CD4-positive, alpha-beta T cell (primary cell): ENCODE measurements at places on chromosomes 7 and 10.

- no peak for DNase-seq
These were observed 606 bp downstream of the PALD1 start for GRCh38 chr10:70479165-70479581.

DNA sequence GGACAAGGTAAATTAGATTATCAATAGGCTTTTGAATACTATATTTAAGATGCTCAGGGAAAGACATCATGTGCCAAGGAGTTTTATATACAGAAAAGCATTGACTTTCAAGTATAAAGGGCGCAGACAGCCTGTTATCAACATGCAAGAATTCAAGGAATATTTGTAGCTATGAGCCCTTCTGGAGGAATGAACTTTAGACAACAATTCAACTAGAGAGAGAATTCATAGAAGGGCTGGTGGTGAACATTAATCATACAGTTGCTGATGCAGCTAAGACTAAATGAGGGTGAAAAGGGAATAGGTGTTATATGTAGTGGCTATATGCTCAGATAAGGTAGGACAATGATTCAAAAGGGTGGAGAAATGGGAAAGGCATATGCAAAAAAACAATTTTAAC, 41.2 kb downstream of the AOAH start:
- DNase-seq = no peak

- no peak for DNase-seq
These were observed 704.3 kb downstream of the MAGI2 start for GRCh38 chr7:78749052-78749746.

- no peak for DNase-seq
These were observed 77.7 kb upstream of the GPR37 start for GRCh38 chr7:124843336-124843735.

GRCh38 chr10:124287791-124288190, 130.9 kb downstream of the OAT start:
- no peak for DNase-seq

DNA sequence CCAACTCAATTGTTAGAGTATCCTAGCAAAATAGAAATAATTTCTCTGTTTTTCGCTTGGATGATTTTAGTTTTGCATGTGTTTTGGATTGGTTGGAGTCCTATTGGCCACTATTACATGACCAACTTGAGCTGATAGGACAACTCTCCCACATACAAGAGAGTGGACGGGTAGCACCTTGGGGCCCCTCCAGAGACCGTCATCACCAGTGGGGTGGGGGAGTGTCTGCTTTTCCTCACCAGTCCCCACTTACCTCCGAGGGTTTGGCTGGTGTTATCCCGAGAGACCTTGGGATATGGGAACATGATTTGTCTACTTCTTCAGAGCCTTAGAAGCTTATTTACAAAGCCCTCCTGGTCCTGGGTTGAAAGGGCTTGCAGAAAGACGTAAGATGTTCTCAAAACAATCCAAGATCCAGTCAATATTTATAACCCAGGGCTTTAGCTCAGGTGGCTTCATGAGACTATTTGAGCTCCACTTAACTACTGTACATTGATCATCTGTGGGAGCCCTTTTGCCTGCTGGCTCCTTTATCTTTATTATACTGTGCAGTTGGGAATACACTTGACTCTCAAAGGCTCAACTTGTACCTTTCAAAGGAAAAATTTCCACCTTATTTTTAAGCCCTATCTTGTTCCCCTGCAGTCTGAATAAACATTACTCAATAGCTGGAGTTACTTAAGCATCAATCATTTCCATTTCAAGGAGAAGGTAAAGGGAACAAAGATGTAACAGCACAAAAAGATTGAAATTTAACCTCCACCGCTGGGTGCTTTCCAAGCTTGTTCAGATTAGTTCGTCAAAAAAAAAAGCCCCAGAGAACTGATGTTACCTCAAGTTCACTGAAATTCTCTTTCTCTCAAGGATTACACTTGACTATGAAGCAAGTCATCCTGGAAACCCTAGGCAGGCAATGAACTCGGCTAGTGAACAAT, 119.7 kb downstream of the WDR11 start:
- DNase-seq = no peak

DNA sequence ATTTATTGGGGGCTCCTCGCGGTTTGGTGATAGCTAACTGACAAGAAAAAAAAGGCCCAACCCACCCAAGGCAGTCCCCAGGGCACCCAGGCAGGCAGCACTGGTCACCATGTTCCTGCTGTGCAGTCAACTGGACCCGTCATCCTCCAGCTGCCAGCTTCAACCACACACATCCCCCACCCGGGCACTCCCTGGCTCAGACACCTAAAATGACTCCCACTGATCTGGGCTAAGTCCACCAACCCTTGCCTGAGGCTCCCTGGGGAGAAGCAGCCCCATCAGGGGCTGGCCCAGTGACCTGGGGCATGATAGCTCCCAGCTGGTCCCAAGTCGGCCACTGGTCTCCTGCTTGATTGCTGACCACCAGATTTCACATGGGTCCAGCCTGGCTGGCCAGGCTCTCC, 161.8 kb downstream of the NRF1 start:
- DNase-seq = no peak

DNA sequence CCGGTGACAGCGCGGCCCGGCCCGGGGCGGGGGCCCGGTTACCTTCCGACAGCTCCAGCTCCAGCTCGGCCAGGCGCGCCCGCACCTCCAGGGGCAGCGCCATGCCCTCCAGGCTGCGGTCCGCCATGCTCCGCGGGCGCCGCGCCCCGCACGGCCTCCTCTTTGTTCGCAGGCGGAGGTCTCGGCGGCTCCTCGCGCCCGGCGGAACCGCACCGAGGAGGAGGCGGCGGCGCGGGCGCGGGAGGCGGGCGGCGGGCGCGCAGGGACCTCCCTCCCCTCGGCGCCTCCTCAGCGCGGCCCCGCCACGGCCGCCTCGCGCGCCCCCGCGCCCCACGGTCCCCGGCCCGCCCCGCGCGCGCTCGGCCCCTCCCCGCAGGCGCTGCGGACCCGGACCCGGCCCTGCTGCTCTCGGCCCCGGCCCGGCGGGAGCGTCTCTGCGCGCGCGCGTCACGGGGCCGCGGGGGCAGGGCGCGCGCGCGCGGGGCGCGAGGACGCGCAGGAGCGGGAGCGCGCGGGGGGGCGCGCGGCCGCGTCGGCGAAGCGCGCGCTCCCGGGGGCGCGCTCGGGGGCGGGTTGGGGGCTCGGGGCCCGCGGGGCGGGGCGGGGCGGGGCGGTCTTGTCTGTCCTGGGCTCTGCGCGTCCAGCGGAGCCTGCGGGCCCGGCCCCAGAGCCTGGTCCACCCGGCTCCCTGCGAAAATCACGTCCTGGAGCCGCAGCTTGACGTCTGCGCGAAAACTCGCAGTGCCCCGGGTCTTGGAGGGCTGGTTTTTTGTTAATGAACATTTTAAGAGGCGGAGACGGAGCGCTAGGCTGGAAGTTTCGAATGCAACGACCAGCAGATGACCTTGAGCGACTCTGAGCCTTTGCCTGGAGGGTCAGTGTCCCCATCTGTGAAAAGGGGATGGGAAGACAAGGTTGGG, at the start of gene DIP2C:
Gene DIP2C (minus strand): TSS at position 217 of the 920 bp plus-strand sequence. CDS start 90 bp downstream, at position 127.
- DNase-seq = no peak
